ENCODE measurements at places on chromosomes 12 and 14. TPM values are rescaled to one million over a fixed set of nuclear protein-coding genes. Genes with fewer than 3 reads are reported as not detected.

COCH gene
- total RNA-seq = 3.3 TPM

LGR5 gene
- total RNA-seq = 7.2 TPM

RNASE12 gene
- total RNA-seq = not detected

GPR68 gene
- total RNA-seq = 0.44 TPM

KLRD1 gene
- total RNA-seq = 0.30 TPM

FGF23 gene
- total RNA-seq = 2.6 TPM

SMAGP gene
- total RNA-seq = 28.3 TPM

SIRT4 gene
- 3.9 TPM for total RNA-seq

CLEC9A gene
- not detected for total RNA-seq

TESPA1 gene
- not detected for total RNA-seq

DTX1 gene
- 1.0 TPM for total RNA-seq

ANO4 gene
- total RNA-seq = 2.6 TPM

ACOT4 gene
- 2.8 TPM for total RNA-seq

LRP10 gene
- 56.2 TPM for total RNA-seq

SLC25A21 gene
- 1.6 TPM for total RNA-seq

CRIP2 gene
- 8.3 TPM for total RNA-seq

TPH2 gene
- not detected for total RNA-seq

RD3L gene
- total RNA-seq = not detected

SYCP3 gene
- total RNA-seq = not detected

BATF gene
- not detected for total RNA-seq

PLEK2 gene
- total RNA-seq = 4.8 TPM

TROAP gene
- 4.1 TPM for total RNA-seq

EPYC gene
- 0.92 TPM for total RNA-seq

STAC3 gene
- 0.23 TPM for total RNA-seq

LIN7A gene
- total RNA-seq = 9.9 TPM

KDM2B gene
- 22.7 TPM for total RNA-seq

CIROP gene
- total RNA-seq = not detected

CSRP2 gene
- total RNA-seq = 64.7 TPM

RACGAP1 gene
- 22.2 TPM for total RNA-seq

KRT78 gene
- not detected for total RNA-seq

TAS2R43 gene
- 2.8 TPM for total RNA-seq

IFNG gene
- total RNA-seq = not detected

SLC38A2 gene
- total RNA-seq = 372 TPM

AICDA gene
- 0.12 TPM for total RNA-seq

TRHDE gene
- total RNA-seq = 5.0 TPM

KRT74 gene
- total RNA-seq = not detected

CCND2 gene
- total RNA-seq = 232 TPM
